ENCODE measurements at places on chromosomes 13 and 19.

DNA sequence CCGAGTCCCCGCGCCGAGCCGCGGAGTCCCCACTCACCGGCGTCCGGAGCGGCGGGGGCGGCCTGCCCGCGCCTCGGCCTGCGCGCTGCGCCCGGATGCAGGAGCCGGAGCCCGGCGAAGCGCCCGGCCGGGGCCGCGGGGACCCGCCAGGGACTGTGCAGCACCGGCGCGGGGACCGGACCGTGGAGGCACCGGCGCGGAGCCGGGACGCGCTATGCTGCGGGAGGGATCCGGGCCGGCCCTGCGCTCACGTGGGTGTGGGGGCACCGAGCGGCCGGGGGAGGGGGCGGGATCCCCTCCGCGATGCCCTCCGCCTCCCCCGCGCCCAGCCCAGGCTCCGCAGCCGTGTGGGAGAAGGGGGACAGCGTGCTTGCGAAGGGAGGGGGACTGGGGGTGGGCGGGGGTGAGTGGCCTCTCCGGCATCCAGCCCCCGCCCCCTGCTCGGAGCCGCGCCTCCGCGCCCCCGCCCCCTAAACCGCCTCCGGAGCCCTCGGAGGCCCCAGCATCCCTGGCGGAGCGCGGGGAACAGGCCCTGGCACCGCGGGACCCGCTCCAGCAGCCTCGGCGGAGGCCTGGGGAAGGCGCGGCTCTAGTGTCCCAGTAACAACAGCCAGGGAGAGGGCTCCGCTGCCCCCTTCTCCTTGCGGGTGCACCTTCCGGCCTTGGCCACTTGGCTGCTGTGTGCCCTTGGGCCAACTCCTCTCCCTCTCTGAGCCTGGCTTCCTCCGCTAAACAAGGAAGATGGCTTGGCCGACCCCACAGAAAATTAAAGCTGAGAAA lies at the start of gene SLC1A6:
TSS of gene SLC1A6 (minus strand) at position 389 of the 780 bp plus-strand sequence. CDS start 6,954 bp downstream, outside the sequence.
- no peak for DNase-seq

DNA sequence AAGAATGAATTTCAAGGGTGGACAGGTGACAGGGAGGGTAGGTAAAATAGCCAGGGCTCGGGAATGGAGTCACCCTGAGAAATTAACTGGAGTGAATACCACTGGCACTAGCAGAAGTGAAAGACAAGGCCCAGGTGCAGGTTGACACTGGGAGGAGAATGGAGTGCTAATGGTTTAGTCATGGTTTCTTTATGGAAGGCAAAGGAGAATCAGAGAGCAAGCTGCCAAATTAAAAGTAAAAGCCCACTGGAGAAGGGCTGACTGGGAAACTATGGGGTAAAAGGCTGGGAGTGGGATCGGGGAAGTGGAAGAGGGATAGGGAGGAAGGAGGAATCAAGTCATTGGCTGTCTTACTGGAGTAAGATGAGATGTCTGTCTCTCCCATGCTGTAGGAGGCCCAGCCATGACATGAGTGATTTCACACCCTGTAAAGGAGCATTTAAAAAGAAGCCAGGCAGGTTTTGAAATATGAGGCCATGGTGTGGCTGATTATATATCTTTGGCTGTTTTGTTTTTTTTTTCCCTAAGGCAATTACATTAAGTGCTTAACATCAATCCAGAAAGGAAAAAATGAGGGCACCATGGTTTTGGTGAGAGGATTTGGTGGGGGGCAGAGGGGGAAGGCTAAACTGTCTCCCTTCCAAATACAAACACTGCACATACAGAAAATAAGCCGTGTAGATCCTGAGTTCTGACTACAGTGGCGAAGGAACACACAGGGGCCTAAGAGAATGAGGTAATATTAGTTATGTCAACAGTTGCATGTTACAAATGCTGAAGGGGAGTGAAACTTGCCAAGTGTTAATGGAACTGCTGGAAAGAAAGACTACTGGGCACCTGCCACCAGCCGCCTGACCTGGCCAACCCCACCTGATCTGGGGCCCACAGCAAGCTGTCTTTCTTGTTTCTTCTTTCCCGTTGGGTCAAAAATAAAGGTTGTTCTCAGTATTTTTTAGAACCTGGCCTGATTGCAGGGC lies 183.5 kb upstream of the TSC22D1 start:
- peak; percentile 29 for DNase-seq

DNA sequence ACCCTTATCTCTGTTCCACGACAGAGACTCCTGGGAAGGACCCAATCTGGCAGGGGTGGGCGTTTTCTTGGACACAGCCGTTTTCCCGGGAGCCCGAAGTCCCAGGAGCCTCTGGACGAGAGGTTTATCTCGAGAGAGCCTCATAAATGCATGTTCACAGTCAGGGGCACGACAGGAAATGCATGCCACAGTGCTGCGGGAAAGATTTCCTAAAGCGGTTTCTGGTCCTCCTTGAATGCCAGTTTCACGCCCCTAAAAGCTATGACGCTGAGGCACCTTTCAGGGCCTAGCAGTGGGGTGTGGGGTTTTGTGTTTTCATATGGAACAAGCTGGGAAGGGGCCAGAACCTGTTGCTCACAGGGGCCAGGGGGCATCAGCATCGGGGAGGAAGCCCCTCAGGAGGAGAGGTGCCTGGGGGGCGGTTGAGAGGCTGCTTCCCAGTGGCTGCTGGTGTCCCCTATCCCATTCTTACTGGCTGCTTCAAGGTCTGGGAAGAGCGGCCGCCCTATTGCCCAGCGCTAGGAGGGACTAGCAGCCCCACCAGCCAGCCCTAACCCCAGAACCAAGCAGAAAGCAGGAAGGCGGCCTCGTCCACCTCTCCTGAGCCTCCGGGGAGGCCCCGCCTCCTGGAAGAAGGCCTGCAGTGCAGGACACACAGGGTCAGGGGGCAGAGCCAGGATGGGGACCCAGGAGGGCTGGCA lies 157.0 kb downstream of the KDM4B start:
- no peak for DNase-seq

GRCh38 chr19:49601482-49602038 lies 10.6 kb downstream of the PRR12 start:
- no peak for DNase-seq

GRCh38 chr19:30848636-30849425 lies 476.6 kb downstream of the ZNF536 start:
- no peak for DNase-seq

DNA sequence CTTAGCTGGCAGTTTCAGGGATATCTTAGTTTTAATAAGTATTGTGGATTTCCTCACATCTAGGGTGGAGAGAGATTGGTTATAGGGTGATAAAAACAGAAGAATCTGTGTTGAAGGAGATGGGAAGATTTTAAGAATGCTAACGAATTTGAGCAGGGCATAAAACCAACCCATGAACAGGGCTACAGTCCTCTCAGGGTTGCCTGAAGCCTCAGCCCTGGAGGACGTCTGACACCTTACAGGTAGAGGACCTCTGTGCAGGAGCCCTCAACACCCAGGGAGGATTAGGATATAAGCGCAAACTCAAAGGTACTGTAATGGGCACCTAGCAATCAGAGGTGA lies 461 bp upstream of the WASF3 start:
- DNase-seq: no peak

DNA sequence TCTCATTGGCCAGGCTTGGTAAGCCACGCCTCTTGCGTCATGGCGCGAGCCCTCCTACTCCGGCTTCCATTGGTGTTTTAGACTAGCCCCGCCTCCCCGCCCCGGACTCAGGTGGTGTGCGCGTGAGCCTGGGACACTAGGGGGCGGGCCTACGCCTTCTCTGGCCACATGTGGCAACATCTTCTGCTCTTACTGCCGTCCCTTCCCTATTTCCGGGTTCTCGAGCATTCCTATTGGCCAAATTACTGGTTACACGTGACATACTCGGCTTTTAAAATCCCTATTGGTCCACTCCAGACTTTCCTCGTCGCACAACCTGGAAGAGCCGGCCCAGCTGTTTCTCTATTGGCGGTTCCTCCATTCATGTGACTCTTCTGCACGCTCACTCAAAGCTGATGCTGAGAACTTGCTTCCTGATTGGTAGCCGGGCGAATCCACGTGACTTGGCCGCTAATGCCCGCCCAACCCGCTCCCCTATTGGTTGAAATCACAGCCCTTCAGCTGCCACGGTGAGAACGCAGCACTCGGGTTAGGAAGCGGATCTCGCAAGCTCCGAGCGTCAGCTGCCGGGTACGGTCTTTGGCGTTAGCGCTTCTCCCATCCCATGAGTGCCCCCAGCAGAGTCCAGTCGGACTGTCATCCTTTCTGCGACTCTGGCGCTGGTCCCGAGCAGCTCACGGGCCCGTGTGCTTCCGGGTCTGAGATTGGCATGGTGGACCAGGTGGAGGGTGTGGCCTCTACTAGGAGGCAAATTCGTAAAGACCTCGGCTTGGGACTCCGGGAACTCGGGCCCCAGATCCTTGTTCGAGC lies at the start of gene BLOC1S3:
TSS of gene BLOC1S3 (plus strand) at position 523 of the 810 bp plus-strand sequence. CDS start 513 bp downstream, outside the sequence.
- DNase-seq: peak; percentile 100

DNA sequence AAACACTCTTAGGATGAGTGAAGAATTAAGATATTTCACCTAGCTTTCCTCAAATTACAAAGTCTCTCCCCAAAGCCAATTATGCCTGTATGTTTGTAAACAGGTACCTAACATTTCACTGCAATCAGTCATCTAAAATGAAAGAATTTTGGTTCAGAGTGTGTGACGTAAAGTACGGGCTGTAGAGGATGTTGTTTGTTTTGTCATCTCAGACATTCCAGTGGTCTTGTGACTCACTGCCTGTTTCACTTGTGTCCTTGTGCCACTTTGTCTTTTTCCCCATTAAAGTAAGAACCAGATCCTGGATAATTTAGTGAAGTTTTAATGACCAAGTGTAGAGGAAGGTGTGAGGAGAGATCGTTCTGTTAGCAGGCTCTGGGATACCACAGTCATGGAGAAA lies 28.6 kb upstream of the EID2 start:
- DNase-seq: peak; percentile 11

DNA sequence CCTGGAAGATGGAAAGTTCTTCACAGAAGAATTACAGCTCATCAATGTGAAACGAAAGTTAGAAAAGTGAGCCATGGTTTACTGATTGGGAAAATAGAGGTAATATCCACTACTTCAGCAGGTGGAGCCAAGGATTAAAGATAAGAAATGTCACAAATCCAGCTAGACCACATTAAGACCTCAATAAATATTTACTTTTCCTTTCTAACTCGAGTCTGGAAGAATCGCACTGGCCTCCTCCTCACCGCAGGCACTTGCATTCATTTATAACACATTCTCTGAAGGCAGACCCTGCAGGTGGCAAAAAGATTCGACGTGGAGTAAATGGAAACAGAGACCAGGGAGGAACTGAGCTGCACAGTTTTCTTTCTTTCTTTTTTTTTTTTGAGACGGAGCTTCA lies 7.4 kb downstream of the SLC35E1 start:
- DNase-seq: no peak

DNA sequence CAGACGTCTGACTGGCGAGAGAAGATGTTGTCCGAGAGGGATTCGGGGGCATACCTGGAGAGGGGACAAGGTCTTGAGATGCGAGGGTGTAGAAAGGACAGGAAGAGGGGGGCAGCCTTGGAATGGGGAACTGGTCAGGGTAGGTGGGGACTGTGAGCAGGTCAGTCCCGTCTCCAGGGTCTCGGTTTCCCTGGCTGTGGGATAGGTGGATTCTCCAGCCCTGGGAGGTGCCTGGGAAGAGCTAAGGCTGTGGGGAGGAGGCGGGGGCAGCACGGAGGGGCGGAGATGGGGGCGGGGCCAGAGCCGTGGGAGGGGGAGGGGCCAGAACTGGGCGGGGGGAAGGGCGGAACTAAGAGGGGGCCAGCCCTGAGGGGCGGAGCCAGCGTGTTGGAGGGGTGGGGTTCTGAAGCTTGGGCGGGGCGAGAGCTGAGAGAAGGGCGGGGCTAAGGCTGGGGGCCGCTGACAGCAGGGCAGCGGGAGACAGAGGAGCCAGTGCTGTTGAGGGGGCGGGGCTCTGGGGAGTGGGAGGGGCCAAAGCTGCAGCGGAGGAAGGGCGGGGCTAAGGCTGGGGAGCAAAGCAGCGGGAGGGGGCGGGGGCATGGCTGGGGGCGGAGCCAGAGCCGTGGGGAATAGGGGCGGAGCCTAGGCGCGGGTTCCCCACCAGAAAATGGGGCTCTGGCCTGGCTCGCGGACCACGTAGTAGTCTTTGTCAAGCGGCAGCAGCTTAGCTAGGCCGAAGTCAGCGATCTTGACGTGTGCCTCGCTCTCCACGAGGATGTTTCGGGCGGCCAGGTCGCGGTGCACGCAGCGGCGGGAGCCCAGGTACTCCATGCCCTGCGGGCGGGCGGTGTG lies 9.5 kb upstream of the INSL3 start:
- DNase-seq: peak; percentile 33

- no peak for DNase-seq
Observed at GRCh38 chr19:53172889-53173288, 14.0 kb upstream of the ZNF347 start.

GRCh38 chr13:100175078-100175802 lies 86.3 kb downstream of the PCCA start:
- DNase-seq: no peak

DNA sequence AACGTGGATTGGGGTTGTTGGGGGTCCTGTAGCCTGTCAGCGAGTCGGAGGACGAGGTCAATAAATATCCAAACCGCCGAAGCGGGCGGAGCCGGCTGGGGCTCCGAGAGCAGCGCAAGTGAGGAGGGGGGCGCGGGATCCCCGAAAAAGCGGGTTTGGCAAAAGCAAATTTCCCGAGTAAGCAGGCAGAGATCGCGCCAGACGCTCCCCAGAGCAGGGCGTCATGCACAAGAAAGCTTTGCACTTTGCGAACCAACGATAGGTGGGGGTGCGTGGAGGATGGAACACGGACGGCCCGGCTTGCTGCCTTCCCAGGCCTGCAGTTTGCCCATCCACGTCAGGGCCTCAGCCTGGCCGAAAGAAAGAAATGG lies 754 bp upstream of the SIX5 start:
- peak; percentile 52 for DNase-seq

- peak; percentile 14 for DNase-seq
Observed at GRCh38 chr19:14361824-14362223, 19.4 kb upstream of the ADGRE5 start.

- DNase-seq: peak; percentile 79
Observed at GRCh38 chr19:45406226-45407090, at the start of gene POLR1G. Gene POLR1G, plus strand, starts transcription at chr19:45406644. Its CDS starts 53 bp downstream, at chr19:45406697.

DNA sequence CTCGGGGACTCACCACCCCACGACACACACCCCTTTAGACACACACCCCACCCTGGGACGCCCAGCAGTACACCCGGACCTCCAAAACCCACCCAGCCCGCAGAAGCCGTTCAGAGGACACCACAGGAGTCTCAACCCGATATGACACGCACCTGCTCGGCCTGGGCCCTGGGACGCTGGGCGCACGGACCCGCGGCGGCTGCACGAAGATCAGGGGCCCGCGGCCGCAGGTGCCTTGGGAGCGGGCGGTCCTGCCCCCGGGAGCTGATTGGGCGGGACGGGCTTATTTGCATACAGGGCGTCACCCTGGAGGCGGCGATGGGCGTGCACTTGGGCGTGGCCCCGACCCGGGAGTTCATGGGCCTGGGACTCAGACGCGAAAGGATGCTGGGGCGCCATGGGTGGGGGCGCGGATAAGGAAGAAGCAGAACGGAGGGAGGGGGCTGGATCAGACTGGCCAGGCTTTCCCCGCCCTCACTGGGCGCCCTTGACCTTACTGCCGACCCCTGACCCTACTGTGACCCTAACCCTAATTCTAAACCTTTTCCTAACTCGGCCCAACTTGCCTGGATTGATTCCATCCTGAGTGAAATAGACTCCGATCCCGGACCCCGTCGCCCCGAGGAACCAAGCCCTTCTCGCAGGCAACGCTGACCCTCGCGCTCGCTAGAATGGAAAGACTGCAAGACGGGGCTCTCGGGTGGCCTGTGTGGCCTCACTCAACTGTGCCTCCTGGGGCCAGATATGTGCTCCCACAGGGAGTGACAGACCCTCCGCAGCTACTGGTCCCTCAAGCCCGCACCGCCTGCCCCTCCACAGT lies at the start of gene MEF2B:
TSS of gene MEF2B (minus strand) at position 211 of the 820 bp plus-strand sequence. CDS start 19,528 bp downstream, outside the sequence.
- DNase-seq: no peak

- DNase-seq: no peak
Observed at GRCh38 chr13:37207691-37208451, 102.4 kb upstream of the CSNK1A1L start.

GRCh38 chr19:32570081-32570785 lies 10.8 kb upstream of the PDCD5 start:
- DNase-seq: peak; percentile 70
